Nephron progenitor cell (in vitro differentiated cells): ENCODE measurements at places on chromosomes 3 and 15.

- H3K4me1 ChIP-seq, result no peaks in the 10 kb centered on the region
- no peak for DNase-seq
- no peaks in the 10 kb centered on the region for H3K27me3 ChIP-seq
- H3K4me3 ChIP-seq, result no peak overlapping the region
- no peak overlapping the region for H3K27ac ChIP-seq
- H3K36me3 ChIP-seq, result peaks cover 69% of the 10 kb centered on the region
These were observed 36.3 kb upstream of the TMEM42 start for GRCh38 chr3:44825264-44825925.

- no peak overlapping the region for H3K27ac ChIP-seq
- DNase-seq, result peak; percentile 81
- H3K36me3 ChIP-seq, result no peaks in the 10 kb centered on the region
- peaks cover 48% of the 10 kb centered on the region for H3K4me1 ChIP-seq
- H3K4me3 ChIP-seq, result peak overlapping the region; percentile 95
These were observed 224.8 kb upstream of the IL12A start for GRCh38 chr3:159763602-159764489.

DNA sequence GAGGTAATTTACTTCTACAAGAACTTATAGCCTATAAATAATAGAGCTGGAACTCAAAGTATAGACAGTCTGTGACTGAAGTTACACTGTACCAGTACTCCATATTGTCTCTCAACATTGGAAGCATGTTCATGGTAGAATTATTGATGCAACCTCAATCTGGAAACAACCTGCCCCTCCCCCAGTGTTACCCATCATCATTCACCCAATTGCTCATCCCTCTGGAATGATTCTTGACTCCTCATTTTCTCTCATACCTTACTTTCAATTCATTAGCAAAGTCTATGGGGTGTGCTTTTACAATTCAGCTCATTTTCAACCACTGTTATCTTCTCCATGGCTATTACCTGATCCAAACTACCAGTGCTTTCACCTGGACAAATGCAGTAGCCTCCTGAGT, 151.7 kb downstream of the CPNE4 start:
- H3K4me1 ChIP-seq, result no peaks in the 10 kb centered on the region
- H3K27me3 ChIP-seq, result no peaks in the 10 kb centered on the region
- no peaks in the 10 kb centered on the region for H3K36me3 ChIP-seq

GRCh38 chr3:45011756-45012508, 14.2 kb upstream of the CLEC3B start:
- H3K27me3 ChIP-seq, result no peaks in the 10 kb centered on the region
- DNase-seq, result no peak
- peaks cover 70% of the 10 kb centered on the region for H3K36me3 ChIP-seq

DNA sequence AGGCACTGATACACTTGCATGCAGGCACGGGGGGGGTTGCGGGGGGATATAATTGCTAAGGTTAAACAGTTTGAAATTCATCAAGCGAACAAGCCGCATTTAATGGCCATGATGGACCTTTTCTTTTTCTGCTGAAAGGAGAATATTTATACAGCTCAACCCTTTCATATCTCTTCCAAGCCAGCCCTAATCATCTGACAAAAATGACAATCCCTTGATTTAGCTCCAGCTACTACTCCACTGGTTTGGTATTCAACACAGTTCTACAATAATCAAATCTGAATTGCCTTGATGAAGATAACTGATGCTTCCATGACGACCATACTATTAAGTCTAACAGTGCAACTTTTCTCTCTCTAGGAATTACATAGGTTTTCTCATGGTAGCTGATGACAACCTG, 374.9 kb downstream of the PLCL2 start:
- H3K4me3 ChIP-seq, result no peak overlapping the region
- no peak for DNase-seq
- H3K36me3 ChIP-seq, result peaks cover 4% of the 10 kb centered on the region
- no peaks in the 10 kb centered on the region for H3K27me3 ChIP-seq
- H3K4me1 ChIP-seq, result no peaks in the 10 kb centered on the region
- no peak overlapping the region for H3K27ac ChIP-seq

- H3K27me3 ChIP-seq, result no peaks in the 10 kb centered on the region
- peak overlapping the region; percentile 82 for H3K27ac ChIP-seq
- DNase-seq, result peak; percentile 7
These were observed 101.2 kb upstream of the PTX3 start for GRCh38 chr3:157335233-157336076.

- no peak overlapping the region for H3K27ac ChIP-seq
- H3K36me3 ChIP-seq, result no peaks in the 10 kb centered on the region
- H3K27me3 ChIP-seq, result peaks cover 10% of the 10 kb centered on the region
- no peak overlapping the region for H3K4me3 ChIP-seq
These were observed 39.6 kb downstream of the ADIPOQ start for GRCh38 chr3:186882150-186882524.

DNA sequence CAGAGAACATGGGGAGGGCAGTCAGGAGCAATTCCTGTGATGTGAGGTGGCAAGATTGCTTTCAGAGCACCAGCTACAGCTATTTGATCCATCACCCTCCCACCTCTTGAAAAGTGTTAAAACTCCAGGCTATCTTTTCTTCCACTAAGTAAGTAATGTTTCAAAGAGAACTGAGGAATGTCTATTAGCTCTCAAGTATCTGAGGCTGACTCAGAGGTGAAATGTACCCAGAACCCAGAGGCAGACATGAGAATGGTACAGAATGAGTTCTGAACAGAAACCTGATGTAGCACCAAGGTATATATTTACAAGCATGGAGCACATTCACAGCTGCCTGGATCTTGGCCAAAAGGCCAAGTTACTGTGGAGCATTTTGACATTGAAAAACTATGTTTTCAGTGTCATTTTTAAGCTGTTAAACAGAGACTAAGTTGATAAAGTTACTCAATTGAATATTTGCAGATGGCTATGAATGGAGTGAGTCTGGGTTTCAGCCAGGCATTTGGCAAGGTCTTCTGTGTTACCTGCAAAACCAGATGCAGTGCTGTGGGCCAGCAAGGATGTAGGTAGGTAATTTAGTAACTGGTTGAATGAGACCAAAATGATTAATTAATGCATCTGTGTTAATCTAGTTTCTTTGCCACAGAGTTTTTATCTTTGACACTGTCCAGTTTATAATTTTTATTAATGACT, 227.7 kb upstream of the CD96 start:
- H3K27me3 ChIP-seq, result no peaks in the 10 kb centered on the region
- H3K36me3 ChIP-seq, result no peaks in the 10 kb centered on the region

DNA sequence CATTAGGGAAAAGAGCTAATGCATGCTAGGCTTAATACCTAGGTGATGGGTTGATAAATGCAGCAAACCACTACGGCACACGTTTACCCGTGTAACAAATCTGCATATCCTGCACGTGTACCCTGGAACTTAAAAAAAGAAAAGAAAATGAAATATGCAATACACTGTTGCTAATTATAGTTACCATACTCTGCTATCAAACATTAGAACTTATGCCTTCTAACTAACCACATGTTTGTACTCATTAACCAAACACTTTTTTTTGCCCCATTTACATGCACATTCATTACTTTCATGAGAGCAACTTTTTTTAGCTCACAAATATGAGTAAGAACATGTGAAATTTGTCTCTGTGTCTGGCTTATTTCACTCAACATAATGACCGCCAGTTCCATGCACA, 253.1 kb downstream of the CGGBP1 start:
- H3K4me3 ChIP-seq, result no peak overlapping the region
- no peaks in the 10 kb centered on the region for H3K27me3 ChIP-seq
- no peaks in the 10 kb centered on the region for H3K36me3 ChIP-seq
- H3K4me1 ChIP-seq, result no peaks in the 10 kb centered on the region
- DNase-seq, result no peak
